ENCODE measurements at places on chromosomes 16 and 17.

DNA sequence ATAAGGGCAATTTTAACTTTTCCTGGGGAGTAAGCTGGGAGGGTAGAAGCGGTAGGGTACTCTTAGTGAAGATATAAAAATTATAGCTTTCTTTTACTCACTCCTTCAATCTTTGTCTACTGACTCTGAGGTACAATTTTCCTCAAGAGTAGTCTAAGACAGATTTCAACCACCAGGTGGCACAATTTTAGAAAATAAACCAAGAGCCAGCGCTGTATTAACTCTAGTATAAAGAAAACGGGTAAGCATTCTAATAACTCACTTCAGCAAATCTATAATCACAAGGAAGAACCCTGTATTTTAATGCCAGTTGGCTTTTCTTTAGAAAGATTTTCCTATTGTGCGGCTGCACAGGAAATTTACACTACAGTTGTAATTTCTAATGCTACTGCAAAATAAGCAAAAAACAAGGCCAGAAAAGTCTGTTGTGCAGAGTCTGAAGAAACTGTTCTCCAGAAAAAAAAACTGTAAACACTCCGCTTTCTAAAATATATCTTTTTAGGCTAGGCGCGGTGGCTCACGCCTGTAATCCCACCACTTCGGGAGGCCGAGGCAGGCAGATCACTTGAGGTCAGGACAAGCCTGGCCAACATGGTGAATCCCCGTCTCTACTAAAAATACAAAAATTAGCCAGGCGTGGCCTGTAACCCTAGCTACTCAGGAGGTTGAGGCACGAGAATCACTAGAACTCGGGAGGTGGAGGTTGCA, 1.9 kb downstream of the CMC2 start:
- no peak for DNase-seq

DNA sequence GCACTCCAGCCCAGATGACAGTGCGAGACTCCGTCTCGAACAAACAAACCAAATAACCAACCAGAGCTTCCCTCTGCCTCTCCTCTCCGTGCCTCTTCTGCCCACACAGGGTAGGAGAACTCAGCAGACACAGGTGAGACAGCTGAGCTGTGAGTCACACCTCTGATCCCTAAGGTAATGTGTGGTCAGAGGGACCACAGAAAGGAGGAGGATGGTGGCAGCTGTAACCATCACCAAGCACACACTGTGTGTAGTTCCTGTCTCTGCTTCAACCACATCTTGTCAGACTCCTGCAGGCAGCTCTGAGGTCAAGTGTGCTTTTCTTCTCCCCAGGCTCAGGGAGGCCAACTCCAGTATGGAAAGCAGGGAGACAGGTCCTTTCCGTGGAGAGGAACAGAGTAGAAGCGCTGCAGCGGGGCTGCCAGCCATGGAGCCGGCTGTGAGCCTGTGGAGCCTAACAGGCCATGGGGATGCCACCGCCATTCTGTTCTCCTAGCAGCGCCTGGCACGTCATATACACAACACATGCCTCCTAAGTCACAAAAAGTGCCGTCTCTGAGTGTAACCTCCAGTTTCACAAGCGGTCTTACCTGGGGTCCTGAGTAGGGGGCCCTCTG, 7.1 kb downstream of the NUDT16L1 start:
- no peak for DNase-seq

DNA sequence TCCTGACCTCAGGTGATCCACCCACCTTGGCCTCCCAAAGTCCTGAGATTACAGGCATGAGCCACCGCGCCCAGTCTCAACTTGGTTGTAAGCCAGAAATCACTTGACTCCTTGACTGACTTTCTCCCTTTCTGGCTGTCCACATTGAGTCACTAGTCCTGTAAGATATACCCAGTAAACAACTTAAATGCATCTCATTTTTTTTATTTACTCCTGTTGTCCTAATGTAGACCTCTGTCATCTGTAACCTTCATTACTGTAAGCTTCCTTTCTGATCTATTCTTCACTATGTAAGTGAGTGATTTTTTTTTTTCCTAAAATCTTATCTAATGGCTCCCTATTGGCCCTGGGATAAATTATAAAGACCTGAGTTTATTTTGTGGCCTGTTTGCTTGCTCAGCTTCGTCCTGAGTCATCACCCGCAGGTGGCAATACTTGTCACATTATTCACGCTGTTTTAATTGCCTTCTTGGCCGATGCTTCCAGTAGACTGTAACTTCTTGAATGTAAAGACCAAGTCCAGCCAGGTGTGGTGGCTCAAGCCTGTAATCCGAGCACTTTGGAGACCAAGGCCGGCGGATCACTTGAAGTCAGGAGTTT, 41.0 kb downstream of the PAFAH1B1 start:
- DNase-seq = no peak

GRCh38 chr17:4769628-4770027, 2.1 kb upstream of the TM4SF5 start:
- no peak for DNase-seq
